ENCODE measurements at places on chromosomes 12 and 14. TPM values are rescaled to one million over a fixed set of nuclear protein-coding genes. Genes with fewer than 3 reads are reported as not detected.

The KCNA5 gene
- total RNA-seq = 9.2 TPM

The GOLT1B gene
- total RNA-seq = 69.7 TPM

The KRT72 gene
- 0.11 TPM for total RNA-seq

The ZC3H14 gene
- total RNA-seq = 92.2 TPM

DNA sequence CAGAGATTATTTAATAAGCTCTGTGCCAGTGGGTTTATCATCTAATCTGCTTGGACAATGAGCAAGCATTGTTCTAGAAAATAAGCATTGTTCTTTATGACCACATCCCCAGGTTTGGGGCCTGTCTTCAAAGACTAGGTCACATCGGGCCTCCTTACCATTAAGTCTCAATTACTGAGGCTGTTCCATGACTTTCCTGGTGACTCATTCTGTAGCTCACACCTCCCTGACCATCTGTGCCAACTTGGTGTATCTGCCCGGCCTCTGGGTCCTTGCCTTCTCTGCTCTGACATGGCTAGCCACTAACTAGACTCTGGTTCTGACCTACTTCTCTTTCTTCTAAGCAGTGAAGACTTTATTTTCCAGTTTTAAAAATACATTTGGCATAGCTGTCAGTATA lies 44.4 kb upstream of the PLEKHA5 start:
- DNase-seq = no peak

Measured in spinal cord (tissue), 10 donors.